ENCODE measurements at places on chromosomes 3 and 15.

GRCh38 chr15:62240121-62241096, 75.3 kb upstream of the C2CD4B start:
- DNase-seq, result no peak

DNA sequence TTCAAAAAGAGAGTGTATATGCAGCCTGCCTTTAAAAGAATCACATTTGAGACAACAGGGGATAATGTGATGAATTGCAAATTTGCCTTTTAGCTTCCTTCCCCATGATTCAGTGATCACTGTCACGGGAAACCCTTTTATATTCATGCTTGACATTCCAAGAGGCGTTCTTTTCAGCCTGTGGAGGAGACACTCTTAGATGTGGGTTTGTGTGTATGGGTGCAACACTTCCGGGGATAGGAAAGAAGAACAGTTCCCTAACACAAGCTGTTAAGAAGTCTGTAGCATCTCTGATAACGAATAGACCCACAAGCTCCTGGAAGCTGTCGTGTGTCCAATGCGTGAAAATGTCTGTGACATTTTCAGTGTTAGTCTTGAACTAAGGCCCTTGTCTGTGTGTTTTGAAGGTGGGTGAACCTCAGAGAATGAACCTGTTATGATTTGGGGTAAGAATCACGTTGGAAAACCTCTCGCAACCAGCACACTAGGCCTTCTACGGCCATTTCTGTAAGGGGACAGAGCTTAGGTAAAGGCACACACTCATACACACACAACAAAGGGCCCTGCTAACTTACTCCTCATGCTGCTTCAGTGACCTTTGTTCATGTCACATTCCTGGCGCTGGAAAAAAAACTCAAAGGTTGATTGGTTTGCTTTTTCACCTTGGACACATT, 229.2 kb upstream of the ST8SIA2 start:
- no peak for DNase-seq

DNA sequence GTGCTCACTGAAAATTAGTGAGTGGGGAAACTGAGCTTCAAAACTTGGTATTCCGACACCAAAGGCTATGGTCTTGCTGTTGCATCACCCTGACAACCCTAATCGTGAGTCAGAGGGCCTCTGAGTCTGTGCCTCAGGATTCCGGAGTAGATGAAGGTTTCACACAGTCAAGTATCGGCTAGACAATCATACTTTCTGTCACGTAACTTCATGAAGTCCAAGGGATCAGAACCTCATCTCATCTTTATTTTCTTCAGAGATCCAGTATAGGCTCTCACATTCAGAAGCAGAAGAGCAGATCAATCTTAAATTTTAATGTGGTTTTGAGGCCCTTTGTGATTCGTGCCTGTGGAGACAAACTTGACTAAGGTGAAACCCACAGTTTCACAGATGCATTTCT, 26.1 kb upstream of the NECTIN3 start:
- DNase-seq, result no peak

- DNase-seq, result no peak
Measured at GRCh38 chr15:37218351-37218916, 118.1 kb upstream of the MEIS2 start.

- no peak for DNase-seq
Measured at GRCh38 chr3:175179055-175179454, 319.9 kb downstream of the NAALADL2 start.

All from GM13976 (cell line).